ENCODE measurements at places on chromosomes 4 and X. TPM values are rescaled to one million over a fixed set of nuclear protein-coding genes. Genes with fewer than 3 reads are reported as not detected.

DNA sequence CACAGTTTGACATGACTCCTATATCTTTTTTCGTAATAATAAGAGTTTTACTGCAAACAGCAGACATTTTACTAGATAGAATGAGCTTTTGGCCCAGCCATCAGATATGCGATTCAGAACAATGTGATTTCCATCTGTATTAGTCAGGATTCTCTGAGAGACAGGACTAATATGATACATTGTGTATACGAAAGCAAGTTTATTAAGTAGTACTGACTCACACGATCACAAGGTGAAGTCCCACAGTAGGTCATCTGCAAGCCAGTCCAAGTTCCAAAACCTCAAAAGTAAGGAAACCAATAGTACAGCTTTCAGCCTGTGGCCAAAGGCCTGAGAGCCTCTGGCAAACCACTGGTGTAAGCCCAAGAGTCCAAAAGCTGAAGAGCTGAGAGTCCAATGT is 24.1 kb downstream of the CXCL8 start:
- DNase-seq, result peak; percentile 67

GRCh38 chr4:8698341-8699062 is 105.9 kb downstream of the CPZ start:
- DNase-seq, result no peak

The NLRP2B gene
- total RNA-seq, result not detected

The SLC25A4 gene
- total RNA-seq, result 21.9 TPM

The RHOXF2 gene
- not detected for total RNA-seq

The ATP8A1 gene
- 0.83 TPM for total RNA-seq
